ENCODE measurements at places on chromosomes 5 and 9.

- DNase-seq: no peak
These were observed 9.4 kb downstream of the OR2K2 start for GRCh38 chr9:111320631-111321030.

- no peak for DNase-seq
These were observed 32.9 kb downstream of the PTCD2 start for GRCh38 chr5:72353046-72353445.

- no peak for DNase-seq
These were observed 32.5 kb upstream of the ZNF354A start for GRCh38 chr5:178762960-178763359.

DNA sequence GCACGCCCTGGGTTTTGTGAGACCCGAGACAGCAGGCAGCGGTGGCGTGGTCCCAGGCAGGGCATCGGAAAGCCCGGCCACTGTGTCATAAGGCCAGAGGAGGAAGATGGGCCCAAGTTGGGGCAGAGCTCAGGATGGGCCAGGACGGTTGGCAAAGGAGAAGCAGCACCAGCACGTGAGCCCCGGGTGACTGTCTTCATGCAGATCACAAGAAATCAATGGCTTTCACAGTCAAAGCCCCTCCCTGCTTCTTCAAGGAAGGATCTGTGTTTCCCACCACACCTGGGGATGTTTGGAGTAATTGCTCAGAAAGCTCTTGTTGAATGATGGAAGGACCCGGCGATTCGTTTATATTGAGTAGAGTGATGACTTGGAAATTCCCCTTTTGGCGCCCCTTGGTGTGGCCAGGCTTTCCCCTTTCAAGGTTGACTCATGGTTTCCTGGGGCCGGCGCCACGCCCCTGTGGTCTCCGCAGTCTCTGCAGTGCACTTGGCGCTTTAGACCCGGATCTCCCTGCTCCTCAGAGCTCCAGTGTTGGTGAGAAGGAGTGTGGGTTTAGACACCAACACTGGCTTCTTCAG lies 52.1 kb downstream of the IL31RA start:
- no peak for DNase-seq

- no peak for DNase-seq
These were observed 25.0 kb upstream of the STARD4 start for GRCh38 chr5:111537141-111538024.

GRCh38 chr5:107153283-107153682 lies 517.5 kb downstream of the EFNA5 start:
- no peak for DNase-seq

- DNase-seq: no peak
These were observed 25.0 kb upstream of the HMCN2 start for GRCh38 chr9:130240410-130241197.

GRCh38 chr9:84789463-84789830 lies 119.9 kb downstream of the NTRK2 start:
- no peak for DNase-seq

Data from psoas muscle (tissue), 8 donors.